ENCODE measurements at places on chromosomes 12 and 14. TPM values are rescaled to one million over a fixed set of nuclear protein-coding genes. Genes with fewer than 3 reads are reported as not detected.

- DNase-seq, result no peak
Measured at GRCh38 chr14:96614481-96614881, 112.3 kb downstream of the PAPOLA start.

- no peak for DNase-seq
Measured at GRCh38 chr14:71472356-71473340, 459.6 kb upstream of the RGS6 start.

DDX54 gene
- 32.1 TPM for polyA plus RNA-seq

GRCh38 chr14:100453930-100454329 is 130.8 kb downstream of the SLC25A47 start:
- DNase-seq, result no peak

DNA sequence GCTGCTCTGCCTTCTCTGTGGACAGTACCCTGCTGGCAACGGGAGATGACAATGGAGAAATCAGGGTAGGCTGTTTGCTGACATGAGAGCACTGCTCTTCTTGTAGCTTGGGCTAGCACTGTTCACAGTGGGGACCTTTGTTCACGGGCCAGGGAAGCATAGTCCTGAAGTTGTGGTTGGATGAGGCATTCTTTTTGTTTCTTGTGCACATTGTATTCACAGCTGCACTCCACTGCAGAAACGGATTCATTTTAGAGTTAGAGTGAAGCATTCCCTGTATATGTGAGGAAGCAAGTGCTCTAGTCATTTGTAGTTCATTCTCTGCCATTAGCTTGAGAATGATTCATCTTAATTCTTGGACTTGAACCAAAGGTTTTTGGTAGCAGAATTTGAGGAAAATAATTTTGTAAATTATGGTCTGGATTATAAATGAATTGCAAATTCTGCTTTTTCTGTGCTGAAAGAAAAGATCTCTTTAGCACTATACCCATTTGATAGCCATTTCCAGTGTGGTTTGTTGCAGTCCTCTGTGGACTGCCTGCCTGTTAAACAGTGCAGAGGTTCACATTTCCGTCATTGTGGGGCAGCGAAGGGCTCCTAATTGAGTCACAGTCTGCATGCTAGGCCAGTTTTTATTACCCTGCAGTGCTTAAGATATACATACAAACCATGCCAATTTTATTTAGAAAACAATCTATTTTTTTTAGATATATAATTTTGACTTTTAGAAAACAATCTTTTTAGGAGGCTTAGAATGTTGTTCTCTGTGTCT is 80.6 kb downstream of the APAF1 start:
- peak; percentile 39 for DNase-seq

MYH6 gene
- polyA plus RNA-seq, result not detected

DNA sequence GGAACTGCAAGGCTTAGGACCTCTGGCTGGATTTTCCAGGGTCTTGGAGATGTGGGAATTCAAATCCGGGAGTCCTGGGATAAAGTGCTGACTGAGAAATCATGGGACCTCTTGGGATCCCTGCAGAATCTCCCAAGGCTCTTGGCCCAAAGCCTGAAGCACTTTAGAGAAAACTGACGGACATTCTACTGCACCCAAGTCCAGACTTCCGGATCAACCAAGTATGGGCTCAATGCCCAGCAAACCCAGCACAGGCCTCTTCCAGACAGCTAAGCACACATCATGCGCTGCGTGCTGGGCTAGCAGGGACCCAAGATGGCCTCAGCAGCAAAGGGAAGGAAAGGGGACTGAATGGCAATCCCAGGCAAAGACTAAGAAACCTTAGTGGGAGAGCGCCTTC is 85.0 kb downstream of the ACTN1 start:
- no peak for DNase-seq

GRCh38 chr12:92445253-92446082 is 257.3 kb upstream of the PLEKHG7 start:
- no peak for DNase-seq

DNA sequence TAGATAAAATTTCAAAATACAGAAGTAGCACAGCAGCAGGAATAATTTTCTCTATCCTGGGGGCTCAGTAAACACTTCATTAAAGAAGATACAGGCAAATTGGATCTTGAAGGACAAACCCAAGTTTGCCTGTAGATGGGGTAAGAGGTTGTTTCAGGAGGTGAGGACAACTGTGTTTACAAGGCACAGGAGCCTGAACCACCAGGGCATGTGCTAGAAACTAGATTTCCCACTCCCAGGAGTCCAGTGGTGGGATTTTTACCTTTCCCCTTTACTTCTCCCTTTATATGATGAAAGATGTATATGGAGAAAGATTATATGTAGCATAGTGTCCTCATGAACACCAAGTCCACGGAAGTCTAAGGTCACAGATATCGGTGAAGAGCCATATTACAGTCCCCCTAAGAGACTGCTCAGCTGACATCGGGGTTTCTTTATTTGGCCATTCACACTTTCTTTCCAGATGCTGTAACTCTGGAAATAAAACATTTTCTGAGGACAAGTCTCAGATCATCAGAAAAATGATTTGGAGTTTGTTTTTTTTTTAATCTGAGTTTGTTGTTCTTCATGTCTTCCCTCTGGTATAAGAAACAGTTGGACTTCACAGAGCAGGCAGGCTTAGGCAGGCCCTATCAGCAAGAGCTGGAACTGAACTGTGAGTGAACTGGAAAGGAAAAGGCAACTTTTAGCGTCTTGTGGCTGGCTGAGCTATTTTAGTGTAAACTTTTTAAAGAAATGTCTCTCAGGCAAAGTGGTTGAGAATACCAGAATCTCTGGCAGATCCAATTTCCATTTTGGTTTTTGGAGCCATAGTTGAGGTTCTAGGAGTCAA is 8.0 kb upstream of the EVL start:
- DNase-seq, result no peak

- peak; percentile 32 for DNase-seq
Measured at GRCh38 chr12:51941011-51941581, 10.4 kb upstream of the ACVR1B start.

GRCh38 chr14:71521238-71522135 is 410.7 kb upstream of the RGS6 start:
- DNase-seq, result no peak

KRT78 gene
- polyA plus RNA-seq, result not detected

DNA sequence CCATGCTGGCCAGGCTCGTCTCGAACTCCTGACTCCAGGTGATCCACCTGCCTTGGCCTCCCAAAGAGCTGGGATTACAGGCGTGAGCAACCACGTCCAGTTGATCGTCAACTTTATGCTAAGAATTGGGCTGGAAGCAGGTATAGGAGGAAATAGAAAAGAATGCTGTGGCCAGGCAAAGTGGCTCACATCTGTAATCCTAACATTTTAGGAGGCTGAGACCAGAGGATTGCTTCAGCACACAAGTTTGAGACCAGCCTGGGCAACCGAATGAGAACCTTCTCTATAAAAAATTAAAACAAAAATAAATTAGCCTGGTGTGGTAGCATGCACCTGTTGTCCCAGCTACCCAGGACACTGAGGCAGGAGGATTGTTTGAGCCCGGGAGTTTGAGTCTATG is 37.1 kb upstream of the SNX6 start:
- DNase-seq, result no peak

DNA sequence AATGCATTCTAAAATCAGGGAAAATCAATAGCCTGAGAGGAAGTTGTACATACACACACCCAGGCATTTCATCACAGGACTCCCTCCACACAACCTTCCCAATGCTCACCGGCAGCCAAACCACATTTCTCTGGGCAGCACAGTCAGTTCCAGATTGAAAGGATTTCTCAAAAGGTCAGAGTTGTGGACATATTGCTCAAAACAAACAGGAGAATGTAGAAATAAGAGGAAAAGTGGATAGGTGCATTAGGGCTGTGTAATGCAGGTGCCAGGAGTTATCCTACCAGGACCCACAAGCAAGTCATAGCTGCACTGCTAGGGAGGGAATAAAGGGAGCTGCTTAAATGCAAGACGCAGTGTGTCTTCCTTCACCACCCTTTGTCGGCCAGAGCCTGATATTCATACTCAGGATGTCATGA is 62.9 kb downstream of the GCH1 start:
- no peak for DNase-seq

GRCh38 chr12:25958428-25959070 is at the start of gene RASSF8:
Gene RASSF8 (plus strand): TSS chr12:25958682. CDS start chr12:26055344, 96,662 bp downstream.
- peak; percentile 21 for DNase-seq

- no peak for DNase-seq
Measured at GRCh38 chr12:4281173-4281654, 7.7 kb downstream of the CCND2 start.

GRCh38 chr12:57781801-57782200 is 786 bp upstream of the TSFM start:
- DNase-seq, result no peak

DPF3 gene
- 18.1 TPM for polyA plus RNA-seq

- DNase-seq, result no peak
Measured at GRCh38 chr14:32047791-32048190, 29.3 kb upstream of the ARHGAP5 start.

GRCh38 chr14:28098856-28099255 is 667.7 kb upstream of the FOXG1 start:
- no peak for DNase-seq

DNA sequence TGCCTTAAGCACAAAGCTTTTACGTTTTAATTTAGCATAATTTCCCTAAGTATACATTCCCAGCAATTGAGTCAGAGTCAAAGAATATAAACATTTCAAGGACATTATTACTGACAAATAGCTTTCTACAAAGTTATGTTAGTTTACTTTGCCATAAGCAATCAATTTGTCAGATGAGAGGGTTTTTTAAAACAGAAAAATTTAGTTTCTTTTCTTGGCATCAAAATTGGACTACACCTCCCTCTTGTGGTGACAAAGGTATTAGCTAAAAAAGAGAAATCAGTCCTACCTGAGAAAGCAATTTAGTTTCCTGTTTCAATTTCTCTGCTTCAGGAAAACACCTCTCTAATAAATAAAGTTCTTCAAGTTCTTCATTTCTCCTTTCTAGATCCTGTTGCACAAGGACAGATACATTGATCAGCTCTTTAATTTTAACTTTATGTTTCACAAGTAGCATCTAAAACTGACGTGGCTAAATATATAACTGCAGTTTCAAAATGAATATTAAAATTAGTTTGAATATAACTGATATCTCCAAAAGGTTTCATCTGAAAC is 39.9 kb downstream of the DNAI7 start:
- peak; percentile 39 for DNase-seq

TEX52 gene
- not detected for polyA plus RNA-seq

DNA sequence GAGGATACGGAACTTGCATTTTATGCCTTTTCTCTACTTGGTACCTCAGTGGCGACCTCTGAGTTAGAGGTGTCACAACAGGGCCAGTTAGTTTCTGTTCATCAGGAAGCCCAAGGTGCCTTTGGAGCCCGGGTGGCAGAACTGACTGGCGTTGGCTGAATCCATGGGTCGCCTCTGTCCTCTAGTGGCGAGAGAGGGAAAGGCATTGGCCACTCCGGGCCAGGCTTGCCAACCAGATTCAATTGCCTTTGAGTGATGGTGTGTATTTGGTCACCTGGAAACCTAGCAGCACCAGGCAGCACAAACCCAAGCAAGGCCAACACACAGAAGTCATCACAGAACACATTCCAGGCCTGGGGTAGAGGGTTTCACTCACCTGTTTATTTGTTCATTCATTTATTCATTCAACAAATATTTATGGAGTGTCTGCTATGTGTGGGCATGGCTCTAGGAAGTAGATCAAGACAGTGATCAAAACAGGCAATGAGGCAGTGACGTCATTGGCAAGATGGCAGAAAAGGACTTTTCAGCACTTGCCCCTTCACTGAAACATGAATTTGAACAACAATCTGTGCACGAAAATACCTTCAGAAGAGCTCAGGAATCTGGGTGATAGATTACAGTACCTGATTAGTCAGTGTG is 40.5 kb upstream of the KCNA5 start:
- peak; percentile 18 for DNase-seq

DNA sequence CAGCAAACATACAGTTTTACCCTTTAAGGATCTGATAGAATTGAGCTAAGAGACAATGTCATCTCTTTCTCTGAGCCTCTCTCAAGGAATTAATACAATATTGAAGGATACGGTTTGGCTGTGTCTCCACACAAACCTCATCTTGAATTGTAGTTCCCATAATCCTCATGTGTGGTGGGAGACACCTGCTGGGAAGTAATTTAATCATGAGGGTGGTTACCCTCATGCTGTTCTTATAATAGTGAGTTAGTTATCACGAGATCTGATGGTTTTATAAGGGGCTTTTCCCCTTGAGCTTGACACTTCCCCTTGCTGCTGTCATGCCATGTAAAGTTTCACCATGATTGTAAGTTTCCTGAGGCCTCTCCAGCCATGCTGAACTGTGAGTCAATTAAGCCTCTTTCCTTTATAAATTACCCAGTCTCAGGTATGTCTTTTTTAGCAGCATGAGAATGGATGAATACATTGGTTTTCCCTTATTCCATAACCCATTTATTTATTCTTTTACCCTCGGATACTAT is 47.6 kb downstream of the TMEM30B start:
- no peak for DNase-seq

LDHB gene
- 1,189 TPM for polyA plus RNA-seq

DNA sequence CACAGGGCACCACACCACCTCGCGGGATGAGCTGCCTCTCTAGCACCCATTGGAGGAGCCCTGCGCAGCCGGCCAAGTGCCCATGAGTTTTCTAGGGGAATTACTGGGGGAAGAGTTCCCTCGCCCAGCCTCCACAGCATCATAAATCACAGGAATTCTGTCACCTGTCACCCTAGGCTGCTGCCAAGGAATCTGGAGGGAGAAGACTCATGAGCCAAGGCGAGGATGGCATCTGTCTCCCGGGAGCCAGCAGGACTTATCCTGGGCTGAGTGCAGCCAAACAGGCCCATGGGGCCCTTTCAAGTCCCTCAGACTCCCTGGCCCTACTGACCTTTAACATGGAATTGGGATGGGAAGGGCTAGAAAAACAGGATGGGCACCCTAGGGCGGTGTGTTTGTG is 7.8 kb upstream of the OTUB2 start:
- no peak for DNase-seq

GRCh38 chr14:58713677-58714076 is 75.9 kb downstream of the DACT1 start:
- DNase-seq, result no peak

- DNase-seq, result no peak
Measured at GRCh38 chr12:26566675-26567074, 266.3 kb downstream of the ITPR2 start.

GRCh38 chr12:114784526-114784925 is 100.6 kb upstream of the TBX3 start:
- DNase-seq, result no peak

- no peak for DNase-seq
Measured at GRCh38 chr12:53218551-53219291, 11.7 kb upstream of the ITGB7 start.
